ENCODE measurements at places on chromosomes 2 and 18. TPM values are rescaled to one million over a fixed set of nuclear protein-coding genes. Genes with fewer than 3 reads are reported as not detected.

- DNase-seq, result peak; percentile 29
Measured at GRCh38 chr2:221423210-221423804, 148.8 kb downstream of the EPHA4 start.

The LRP2 gene
- not detected for total RNA-seq

The ANAPC1 gene
- 57.0 TPM for total RNA-seq

DNA sequence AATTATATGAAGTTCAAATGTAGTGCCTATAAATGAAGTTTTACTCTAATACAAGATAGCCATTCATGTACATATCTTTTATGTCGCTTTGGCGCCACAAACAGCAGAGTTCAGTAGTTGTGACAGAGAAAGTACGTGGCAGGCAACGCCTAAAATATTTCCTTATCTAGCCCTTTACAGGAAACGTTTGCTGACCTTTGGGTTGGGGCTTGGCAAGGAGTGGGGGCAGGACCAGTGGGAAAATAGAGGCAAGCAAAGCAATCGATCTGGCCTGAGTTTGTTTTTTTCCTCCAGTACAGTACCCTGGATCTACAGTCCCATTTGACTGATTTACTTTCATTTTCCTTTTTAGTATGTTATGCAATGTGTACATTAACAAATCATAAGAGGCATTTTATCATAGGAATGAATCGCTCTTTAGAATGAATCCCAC, 13.1 kb downstream of the CCDC68 start:
- DNase-seq, result peak; percentile 34

DNA sequence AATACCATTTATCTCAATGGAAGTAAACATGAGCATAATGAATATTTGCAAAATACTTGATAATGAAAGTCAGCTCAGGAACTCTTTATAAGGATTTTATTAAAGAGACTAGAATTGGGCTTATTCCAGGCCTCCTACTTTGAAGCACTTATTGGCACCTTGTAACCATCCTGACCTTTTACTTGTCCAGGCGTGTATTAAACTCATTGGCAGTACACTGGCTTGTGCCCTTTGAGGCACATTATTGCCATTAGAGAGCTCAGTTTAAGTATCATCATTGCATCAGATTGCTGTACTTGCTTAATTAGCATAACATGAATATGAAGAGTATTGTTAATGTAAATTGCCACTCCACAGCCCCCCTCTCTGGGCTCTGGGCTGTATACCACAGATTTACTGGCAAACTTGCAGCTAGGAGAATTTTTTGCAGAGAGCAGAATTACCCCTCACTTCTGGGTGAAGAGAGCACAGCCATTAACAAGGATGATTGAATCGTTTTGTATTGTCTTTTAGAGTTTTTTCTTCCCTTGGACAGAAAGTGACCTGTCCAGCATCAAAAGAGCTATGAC, 72.5 kb downstream of the XIRP2 start:
- no peak for DNase-seq

GRCh38 chr2:44188696-44189095, 20.0 kb downstream of the PPM1B start:
- DNase-seq, result no peak

DNA sequence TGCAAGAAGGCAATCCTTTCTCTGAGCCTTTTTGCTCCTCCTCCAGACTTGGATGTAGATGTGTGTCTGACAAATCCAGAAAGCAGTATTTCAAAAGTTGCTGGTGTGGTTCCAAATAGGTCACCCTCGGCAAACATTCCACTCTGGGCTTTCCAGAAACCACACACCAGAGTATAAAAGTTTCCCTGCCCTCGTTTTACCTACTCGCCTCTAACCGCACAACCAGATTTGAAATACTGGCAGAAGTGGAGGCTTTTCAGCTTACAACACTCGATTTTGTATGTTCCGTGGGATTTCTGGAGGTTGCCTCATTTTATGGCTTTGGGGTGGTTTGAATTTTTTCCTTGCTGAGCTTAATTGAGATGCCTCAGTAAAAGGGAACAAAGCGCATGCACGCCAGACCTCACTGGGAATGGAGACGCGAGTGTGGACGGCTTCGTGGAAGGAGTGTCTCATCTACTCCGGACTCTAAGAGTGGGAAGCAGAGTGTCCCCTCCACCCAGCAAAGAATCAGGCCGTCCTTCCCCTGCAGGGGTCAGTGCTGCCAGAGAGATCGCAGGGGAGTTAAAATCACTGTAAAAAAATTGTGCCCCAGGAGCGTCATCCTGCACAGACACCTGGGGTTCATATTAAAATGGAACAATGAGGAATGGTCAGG, 44.0 kb upstream of the RPL31 start:
- DNase-seq, result peak; percentile 34

The SCYGR4 gene
- total RNA-seq, result not detected

DNA sequence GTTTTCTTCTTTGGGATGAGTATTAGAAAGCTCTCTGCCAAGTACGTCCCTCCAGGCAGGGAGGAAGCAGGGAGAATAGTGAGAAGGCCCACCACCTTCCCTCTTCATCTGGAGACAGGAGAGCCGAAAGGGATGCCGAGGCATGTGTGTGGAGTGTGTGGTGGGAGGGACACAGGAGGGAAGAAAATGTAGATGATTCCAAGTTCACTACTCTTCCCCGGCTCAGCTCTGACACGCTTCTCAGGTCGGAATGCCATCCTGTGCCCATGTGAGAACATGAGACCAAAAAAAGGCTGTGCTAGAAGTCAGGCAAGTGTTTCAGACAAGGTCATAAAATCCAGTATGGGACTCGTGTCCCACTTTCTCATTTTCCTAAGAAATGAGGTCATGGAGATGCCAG, 47.4 kb downstream of the GYPC start:
- DNase-seq, result no peak

DNA sequence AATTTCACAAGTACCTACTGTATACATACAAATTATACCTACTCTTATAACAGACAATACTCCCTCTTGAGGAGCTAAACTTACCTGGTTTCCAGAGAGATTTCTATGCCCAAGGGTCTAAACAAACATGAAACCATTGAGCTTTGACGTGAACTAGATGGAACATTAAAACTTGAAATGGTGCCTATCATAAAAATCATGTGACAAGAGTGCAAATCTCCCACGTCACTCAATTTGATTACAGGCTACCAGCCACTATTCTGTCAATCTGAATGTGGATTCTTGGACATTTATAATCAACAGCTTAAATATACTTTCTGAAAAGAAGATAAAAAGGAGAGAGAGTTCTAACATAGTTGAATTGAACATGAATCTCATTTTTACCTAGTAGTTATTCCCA, 297.1 kb upstream of the SESTD1 start:
- no peak for DNase-seq

DNA sequence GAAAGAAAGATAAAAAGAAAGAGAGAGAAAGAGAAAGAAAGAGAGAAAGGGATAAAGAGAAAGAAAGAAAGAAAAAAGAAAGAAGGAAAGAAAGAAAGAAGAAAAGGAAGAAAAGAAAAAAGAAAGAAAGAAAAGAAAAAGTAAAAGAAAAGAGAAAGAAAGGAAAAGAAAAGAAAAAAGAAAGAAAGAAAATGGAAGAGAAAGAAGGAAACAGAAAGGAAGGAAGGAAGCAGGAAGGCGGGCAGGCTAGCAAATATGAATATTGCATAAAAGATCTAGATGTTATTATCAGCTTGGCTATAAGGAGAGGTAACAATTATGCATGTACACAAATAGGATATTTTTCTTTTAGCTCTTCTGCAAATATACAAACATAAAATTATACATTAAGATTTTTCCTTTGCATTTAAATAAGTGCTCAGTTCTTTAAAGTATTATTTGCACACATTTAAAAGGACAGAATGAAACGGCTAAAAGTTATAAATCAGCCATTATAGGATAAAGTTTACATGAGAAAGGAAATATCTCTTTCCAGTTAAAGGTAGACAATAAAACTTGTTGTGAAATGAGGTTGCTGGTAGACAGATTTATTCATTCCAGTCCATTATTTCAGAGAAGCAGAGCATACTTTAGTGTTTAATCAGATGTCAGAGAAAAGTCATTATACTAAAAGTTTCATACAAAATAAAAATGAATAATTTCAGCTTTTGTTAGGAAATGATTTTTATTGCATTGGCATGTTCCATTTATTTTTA, 511.4 kb downstream of the KCNJ3 start:
- no peak for DNase-seq

DNA sequence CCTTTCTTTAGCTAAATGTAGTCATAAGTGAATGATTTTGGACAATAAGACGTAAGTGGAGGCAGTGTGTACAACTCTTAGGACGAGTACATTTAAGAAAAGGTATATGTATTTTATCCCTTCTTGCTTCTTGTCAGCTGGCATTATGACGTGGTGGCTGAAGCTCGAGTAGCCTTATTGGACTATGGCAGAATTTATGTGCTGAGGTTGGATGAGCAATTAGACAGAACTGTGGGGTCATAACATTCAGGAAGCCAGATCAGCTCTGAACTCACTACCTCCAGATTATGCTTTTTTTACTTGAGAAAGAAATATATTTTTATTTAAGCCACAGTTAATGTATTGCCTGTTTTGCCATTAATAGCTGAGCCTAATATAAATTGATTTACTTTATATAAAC, 661.5 kb downstream of the ERBB4 start:
- DNase-seq, result no peak

- peak; percentile 92 for DNase-seq
Measured at GRCh38 chr2:119283873-119284331, 60.3 kb downstream of the STEAP3 start.

The GPR55 gene
- total RNA-seq, result 0.24 TPM

DNA sequence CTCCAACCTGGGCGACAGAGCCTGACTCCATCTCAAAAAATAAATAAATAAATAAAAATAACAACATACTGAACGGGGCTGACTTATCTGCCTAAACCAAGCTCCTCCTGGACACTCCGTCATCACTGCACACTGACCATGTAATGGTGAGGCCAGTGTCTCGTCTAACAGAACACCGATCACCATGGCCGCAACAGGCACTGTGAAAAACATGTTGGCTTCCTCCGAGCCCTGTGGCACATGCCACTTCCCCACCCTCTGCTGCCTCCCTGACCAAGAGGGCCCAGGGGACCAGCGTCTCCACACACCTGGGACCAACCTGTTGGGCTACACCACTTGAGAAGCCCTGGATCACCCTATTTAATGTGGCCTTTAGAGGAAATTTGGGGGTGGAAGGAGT, 33.9 kb downstream of the ZNF516 start:
- DNase-seq, result no peak

DNA sequence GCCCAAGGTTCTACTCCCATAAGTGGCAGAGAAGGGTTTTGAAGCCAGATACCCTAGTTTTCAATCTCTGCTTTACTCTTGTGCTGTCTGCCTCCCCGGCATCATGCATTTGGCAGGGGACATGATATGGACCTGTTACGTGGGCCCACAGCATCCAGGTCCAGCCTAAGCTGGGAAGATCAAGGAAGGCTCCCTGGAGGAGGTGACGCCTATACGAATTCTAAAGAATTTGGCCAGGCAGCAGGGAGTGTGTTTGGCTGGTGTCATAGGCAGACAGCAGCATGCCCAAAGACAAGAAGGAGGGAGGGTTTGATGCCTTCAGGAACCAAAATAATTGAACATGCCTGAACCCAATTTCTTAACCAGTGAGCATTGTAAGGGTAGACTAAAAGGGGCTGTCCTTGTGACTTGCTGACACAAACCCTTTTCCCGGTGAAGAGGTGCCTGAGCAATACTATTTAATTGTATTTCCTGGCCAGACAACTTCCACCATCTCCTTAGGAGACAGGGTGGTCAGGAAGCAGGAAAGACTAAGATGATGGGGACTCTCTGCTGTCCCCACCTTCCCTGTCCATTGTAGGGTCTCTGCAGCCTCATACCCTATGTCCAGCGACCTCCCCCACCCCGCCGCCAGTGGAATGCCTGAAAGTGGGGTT, 21.3 kb downstream of the NRP2 start:
- DNase-seq, result no peak

DNA sequence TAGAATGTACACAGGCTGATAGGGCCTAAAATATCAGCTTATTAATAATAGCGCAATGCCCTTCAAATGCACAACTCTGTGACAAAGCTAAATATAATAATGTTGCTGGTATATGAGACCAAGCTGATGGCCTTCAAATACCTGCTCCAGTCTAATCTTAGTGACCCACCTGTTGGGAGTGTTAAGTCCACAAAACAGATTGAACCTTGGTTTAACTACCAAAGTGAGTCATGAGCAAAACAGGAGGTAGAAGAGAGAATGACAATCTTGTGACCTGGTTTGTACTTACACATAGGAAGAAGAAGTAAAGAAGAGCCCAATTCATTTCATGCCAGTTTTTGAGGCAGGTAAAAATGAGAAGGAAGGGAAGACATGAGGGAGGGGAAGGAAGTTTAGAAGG, 295.0 kb downstream of the NR4A2 start:
- DNase-seq, result no peak

GRCh38 chr2:202307690-202308089, 42.1 kb downstream of the NOP58 start:
- DNase-seq, result no peak

The ITGB6 gene
- 0.10 TPM for total RNA-seq

GRCh38 chr2:223007531-223007930, 44.5 kb upstream of the KCNE4 start:
- DNase-seq, result no peak

GRCh38 chr18:7325126-7325430, 94.2 kb downstream of the LRRC30 start:
- DNase-seq, result peak; percentile 32

- peak; percentile 46 for DNase-seq
Measured at GRCh38 chr18:63016270-63016669, 300.9 kb downstream of the PHLPP1 start.

The ANKAR gene
- 5.6 TPM for total RNA-seq

DNA sequence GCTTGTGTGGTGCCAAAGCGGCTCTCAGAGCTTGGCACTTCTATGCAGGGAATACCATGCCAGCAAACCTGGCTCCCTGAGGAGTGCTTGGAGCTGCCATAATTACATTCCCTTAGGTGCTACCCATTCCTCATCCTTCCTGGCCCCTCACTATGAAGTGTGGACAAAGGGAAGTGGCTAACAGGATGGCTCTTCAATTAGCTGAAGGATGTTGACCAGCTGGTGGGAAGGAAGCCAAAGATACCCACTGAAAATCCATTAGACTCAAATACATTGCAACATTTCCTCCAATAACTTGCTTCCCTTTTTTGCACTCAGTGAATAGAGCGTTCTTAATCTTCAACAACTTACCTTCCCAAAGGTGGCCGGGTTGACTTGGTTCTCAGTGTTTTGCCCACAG, 8.5 kb downstream of the RFX8 start:
- DNase-seq, result peak; percentile 65

Measured in RPMI7951 (cell line).